ENCODE measurements at places on chromosomes 11 and 22.

GRCh38 chr22:30287648-30288418, 1.5 kb downstream of the CASTOR1 start:
- DNase-seq = peak; percentile 88

DNA sequence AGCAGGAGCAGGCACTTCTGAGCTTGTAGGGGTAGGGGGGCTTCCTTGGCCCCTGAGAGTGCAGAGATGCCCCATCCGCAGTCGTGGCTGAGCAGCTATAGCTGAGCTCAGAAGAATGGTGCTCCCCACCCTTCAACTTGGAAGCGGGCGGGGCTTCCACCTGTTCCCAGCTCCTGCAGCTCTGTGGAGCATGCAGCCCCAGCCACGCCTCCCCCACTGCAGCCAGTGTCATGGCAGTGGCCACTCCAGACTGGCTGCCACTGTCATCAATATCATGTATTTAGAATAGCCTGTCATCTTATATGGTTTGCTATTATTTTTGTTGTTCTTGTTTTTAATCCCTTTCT, 213.1 kb downstream of the LRRC4C start:
- no peak for DNase-seq

DNA sequence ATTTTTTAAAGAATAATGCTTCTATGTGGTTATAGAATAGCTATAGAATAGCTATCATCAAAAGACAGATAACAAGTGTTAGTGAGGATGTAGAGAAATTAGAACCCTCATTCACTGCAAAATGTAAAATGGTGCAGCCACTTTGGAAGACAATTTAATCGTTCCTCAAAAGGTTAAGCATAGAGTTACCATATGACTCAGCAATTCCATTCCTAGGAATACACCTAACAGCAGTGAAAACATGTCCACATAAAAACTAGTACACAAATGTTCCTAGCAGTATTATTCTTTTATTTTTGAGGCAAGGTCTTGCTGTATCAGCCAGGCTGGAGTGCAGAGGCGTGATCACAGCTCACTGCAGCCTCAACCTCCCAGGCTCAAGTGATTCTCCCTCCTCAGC, 34.0 kb downstream of the RTL6 start:
- no peak for DNase-seq

GRCh38 chr22:31046539-31047226, 34.4 kb upstream of the SMTN start:
- DNase-seq = peak; percentile 25

GRCh38 chr11:96054870-96055705, 131.2 kb upstream of the MTMR2 start:
- no peak for DNase-seq

DNA sequence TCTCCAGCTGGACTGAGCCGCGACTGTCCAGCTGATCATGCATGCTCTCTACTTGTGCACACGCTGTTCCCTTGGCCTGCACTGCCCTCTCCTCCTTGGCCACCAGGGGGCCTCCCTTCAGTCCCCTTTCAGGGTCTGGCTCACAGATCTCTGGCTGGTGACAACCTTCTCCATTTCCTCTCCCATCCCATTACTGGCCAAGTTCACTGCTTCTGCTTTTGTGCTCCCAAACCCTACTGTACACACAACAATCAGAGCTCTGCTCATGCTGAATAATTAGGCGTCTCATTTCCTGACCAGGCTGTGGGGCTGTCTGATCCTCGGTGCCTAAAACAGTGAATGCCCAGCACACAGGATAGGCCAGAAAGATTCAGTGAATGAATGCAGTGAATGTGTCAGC, 224.0 kb upstream of the NARS2 start:
- DNase-seq = peak; percentile 24

DNA sequence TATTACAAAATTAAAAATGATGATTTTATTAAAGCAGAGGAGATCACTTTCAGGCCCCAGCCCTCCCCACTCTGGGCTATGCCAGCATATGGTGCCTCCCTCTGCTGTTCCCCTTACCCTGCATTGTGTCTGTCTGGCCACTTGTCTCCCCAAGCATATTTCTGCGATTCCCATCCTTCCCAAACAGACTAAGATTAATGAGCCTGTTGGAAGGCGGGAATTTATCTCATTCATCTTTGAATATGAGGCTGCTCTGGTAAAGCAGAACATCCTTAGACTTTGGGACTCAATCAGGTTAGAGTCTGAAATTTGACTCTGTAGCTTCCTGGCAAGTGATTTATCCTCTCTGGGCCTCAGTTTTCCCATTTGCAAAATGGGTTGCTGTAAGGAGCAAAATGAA, 25.7 kb downstream of the AMPD3 start:
- no peak for DNase-seq

GRCh38 chr22:36424901-36425579, 37.3 kb upstream of the MYH9 start:
- DNase-seq = no peak

- DNase-seq = no peak
These were observed 633 bp downstream of the MRGPRD start for GRCh38 chr11:68979931-68980775.

DNA sequence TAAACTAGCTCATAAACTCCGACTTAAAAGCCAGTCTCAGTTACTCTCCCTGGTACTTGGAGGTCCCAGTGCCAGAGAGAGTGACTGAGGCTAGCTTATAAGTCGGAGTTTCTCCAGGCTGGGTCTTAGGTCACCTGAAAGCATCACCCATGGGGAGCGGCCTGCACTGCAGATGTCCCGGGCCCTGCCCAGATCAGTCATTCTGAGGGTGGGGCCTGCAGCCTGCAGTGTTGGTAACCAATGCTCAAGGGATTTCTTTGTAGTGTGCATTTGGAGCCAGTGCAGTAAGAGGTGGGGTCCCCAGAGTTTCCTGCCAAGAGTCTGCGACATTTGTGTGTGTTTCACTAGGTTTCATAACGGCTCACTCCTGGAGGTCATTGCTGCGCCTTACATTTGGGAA, 14.8 kb downstream of the TAB1 start:
- no peak for DNase-seq

DNA sequence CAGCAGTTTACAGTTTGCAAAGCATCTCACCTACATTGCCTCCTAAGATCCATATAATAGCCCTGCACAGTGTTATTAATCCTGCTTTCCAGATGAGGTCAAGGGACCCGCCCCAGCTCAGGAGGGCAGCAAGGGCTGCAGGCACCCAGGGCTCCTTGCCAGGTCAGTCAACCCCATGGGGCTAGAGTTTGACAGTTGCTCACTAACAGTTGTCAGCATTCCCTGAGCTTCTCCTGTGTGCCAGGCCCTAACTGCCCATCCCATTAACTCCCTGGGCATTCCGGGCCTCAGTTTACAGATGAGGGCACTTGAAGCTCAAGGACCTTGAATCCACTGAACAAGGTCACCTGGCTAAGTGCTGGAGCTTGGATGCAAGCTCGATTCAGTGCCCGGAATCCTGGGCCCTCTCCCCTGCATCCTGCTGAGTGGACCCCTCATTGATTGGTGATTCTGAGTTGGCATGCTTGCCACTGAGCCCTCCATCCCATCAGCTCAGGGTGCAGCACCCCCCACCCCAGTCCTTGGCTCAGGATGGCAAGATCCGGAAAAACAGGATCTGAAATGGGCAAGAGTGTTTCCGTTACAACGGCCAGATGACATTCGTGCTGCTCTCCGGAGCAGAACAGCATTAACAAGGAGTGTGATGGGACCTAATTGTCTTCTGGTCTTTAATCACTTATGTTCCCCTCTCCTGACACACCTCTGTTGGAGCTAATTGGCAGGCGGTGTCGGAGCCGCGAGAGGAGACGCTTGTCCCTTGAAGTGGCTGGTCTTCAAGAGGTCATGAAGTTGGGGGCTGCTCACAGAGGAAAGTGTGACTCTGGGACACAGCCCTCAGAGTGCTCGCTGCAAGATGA, 87.4 kb upstream of the SHISAL1 start:
- no peak for DNase-seq

DNA sequence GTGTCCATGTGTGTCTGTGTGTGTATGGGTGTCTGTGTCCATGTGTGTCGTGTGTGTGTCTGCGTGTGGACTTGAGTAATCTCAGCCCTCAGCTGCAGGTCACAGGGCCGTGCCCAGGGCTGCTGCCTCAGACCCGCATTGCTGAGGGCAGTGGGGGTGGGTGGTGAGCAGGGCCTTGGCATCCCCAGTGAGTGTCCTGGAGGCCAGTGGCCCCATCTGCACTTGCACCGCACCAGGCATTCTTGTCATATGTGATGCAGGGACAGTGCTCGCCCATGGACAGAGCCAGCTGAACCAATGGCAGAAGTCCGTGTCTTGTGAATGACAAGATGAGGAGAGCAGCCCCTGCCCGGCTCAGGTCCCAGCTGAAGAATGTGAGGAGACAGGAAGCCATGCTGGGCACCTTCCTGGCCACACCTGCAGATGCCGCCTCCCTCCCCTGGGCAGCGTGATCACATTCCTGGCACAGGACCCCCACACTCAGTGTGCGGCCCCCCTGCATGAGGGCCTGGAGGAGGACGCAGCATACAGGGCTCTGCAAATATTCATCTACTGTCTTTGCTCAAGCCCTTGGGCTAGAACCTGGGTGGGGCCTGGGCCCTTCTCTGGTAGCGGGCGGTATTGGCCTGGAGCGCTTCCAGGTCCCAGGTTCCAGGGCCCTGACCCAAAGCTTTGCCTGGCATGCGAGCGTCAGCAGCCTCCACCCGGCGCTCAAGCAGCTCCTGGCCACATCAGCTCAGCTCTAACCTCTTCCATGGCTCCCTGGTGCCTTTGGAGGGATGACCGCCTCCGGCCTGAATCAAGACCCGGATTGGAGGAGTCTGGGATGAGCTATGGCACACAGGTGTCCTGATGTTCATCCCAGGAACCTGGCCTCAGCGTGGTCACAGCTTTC, 3.9 kb downstream of the ALDH3B2 start:
- DNase-seq = no peak

GRCh38 chr22:37186997-37187522, 987 bp downstream of the C1QTNF6 start:
- no peak for DNase-seq

- no peak for DNase-seq
These were observed 92.3 kb upstream of the PARVA start for GRCh38 chr11:12285106-12285505.

DNA sequence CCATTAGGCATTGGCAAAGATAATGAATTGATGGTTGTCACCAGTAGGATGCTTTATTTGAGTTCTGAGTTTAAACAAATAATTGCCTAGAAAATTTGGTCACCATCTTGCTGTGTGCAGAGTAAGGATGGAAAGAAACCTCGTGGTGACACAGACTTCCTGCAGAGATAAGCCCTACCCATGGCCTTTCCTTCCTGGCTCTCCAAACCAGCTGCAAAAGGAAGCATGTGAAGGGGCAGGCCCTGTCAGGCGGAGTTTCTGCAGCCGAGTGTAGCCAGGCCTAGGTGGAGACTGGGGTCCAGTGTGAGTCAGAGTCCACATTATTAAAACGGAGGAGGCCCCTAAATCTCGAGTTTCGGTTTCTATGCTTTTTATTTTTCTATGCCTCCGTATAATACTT, 83.1 kb upstream of the ADSL start:
- peak; percentile 74 for DNase-seq

DNA sequence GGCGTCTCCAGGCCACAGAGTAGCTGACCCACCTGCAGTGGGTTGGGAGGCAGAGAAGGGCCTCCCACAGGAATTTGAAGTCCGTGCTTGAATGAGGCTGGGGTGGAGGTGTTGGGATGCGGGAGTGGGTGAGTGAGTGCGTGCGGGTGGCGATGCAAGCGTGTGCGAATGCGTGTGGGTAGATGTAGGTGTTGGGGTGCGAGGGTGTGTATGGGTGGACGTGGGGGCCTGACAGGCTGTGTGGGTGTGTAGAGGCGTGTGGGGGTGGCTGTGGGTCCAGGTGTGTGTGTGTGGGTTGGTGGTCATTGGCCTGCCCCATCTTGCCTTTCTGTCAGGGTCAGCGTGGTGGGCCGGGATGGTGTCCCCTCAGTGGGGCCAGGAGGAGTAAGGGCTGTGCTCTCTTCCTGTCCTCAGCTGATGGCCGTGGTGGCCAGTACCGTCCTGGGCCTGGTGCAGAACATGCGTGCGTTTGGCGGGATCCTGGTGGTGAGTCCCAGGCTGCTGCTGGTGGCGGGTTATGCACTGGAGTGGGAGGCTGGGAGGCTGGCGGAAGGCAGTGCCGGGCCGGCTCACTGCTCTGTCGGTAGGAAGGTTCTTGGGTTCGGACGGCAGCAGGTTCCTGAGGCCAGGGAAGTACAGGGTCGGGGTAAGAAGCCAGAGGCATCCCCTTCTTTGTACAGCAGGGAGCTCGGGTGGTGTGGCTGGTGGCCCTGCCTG, 35.0 kb downstream of the TPCN2 start:
- DNase-seq = no peak

DNA sequence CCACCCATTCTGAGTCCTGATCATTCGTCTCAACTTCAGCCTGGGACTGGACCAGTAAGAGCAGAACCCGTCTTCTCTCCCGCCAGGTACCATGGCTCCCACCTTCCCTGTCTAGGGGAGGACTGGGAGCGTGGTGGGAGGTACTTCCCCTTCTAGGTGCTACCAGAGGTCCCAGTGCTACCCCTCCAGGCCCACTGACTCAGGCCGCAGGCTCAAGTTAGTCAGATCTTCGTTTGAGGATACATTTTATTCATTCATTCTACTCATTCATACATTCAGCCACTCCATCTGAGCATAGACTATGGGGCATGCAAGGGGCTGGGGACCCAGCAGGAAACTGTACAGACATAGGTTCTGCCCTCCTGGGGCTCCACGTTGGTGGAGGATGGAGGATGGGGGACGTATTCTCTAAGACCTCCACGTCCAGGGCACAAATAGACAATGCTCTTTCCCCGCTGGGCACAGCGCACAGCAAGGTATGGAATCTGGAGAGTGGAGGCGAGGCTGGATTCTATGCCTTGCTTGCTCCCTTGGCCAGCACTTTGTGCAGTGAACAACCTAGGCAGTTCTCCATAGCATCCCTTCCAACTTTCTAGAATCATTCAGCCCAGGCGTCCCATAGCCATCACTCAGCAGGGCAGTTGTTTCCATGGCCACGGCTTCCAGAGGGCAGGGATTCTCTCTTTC, 1.0 kb upstream of the RAB3IL1 start:
- DNase-seq = no peak

DNA sequence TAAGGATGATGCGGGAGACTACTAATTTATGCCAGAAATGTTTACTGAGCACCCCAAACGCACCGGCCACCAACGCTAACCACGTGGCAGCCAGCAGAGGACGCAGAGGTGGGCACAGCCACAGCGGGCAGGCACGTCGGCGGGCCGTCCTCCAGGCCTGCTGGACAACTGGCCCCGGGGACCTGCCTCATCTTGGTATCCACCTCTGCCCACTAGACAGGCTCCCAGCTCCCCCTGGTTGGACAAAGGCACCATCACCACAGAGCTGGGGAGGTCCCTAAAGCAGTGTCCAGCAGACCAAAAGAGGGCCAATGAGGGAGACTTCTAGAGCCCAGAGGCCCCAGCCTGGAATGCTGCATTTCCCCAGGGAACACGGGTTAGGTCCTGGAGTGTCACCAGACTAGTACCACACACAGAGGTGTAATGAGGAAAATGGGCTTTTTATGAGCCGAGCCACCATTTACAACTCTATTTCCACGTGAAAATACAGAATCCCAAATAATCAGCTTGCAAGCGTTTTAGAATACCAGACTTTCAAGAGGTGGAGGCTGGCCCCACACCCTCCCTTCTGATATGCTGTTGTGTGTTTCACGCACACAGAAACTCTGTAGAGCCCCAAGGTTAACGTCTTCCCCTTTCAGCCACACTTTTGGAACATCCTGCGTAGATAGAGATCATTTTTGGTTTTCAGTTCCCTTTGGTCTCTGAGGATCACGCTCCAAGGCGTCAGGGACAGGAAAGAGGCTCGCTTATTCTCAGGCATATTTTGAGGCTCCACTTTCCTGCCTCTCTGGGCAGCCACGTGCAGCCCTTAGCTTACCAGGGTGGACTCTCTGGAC, 23.7 kb upstream of the BID start:
- no peak for DNase-seq

Data from CMK (cell line).